ENCODE measurements at places on chromosomes 1 and 21. TPM values are rescaled to one million over a fixed set of nuclear protein-coding genes. Genes with fewer than 3 reads are reported as not detected.

Gene CFHR5
- polyA plus RNA-seq: not detected

Gene BSDC1
- 65.3 TPM for polyA plus RNA-seq

Gene S100A3
- polyA plus RNA-seq: 0.57 TPM

Gene LCE2B
- polyA plus RNA-seq: not detected

Gene YBEY
- polyA plus RNA-seq: 25.4 TPM

Gene PPIAL4G
- polyA plus RNA-seq: 0.06 TPM

Gene AGBL4
- 1.00 TPM for polyA plus RNA-seq

Gene C1orf87
- polyA plus RNA-seq: 0.17 TPM

Gene ALX3
- not detected for polyA plus RNA-seq

Gene RXFP4
- polyA plus RNA-seq: 0.09 TPM

Gene DNM3
- 4.8 TPM for polyA plus RNA-seq

Gene TCP10L
- 1.6 TPM for polyA plus RNA-seq

Gene LCE4A
- polyA plus RNA-seq: not detected

Gene DPH5
- 68.3 TPM for polyA plus RNA-seq

Gene UBXN10
- polyA plus RNA-seq: 5.9 TPM

Gene TFF2
- not detected for polyA plus RNA-seq

Gene MCOLN3
- 8.7 TPM for polyA plus RNA-seq

Gene SLFNL1
- 0.23 TPM for polyA plus RNA-seq

Gene DAB1
- polyA plus RNA-seq: 5.3 TPM

Gene NPHS2
- 329 TPM for polyA plus RNA-seq

Gene ARMH1
- 6.0 TPM for polyA plus RNA-seq

Gene IGSF3
- 30.2 TPM for polyA plus RNA-seq

Gene RCC2
- 88.1 TPM for polyA plus RNA-seq

Gene MMEL1
- 1.9 TPM for polyA plus RNA-seq

Gene MANEAL
- polyA plus RNA-seq: 3.8 TPM

Gene GCSAML
- 1.5 TPM for polyA plus RNA-seq
